Fibroblast of skin of left quadriceps (primary cell): ENCODE measurements at places on chromosomes 6 and 20.

GRCh38 chr6:131519670-131520436 is 53.2 kb upstream of the ARG1 start:
- no peak for DNase-seq

GRCh38 chr20:41142919-41143318 is 5.6 kb downstream of the PLCG1 start:
- no peak for DNase-seq

- DNase-seq: no peak
Measured at GRCh38 chr6:163248051-163248450, 166.5 kb upstream of the QKI start.

GRCh38 chr6:154123155-154123956 is 84.3 kb downstream of the OPRM1 start:
- DNase-seq: no peak

- DNase-seq: no peak
Measured at GRCh38 chr6:45951321-45952167, 64.1 kb downstream of the CLIC5 start.

DNA sequence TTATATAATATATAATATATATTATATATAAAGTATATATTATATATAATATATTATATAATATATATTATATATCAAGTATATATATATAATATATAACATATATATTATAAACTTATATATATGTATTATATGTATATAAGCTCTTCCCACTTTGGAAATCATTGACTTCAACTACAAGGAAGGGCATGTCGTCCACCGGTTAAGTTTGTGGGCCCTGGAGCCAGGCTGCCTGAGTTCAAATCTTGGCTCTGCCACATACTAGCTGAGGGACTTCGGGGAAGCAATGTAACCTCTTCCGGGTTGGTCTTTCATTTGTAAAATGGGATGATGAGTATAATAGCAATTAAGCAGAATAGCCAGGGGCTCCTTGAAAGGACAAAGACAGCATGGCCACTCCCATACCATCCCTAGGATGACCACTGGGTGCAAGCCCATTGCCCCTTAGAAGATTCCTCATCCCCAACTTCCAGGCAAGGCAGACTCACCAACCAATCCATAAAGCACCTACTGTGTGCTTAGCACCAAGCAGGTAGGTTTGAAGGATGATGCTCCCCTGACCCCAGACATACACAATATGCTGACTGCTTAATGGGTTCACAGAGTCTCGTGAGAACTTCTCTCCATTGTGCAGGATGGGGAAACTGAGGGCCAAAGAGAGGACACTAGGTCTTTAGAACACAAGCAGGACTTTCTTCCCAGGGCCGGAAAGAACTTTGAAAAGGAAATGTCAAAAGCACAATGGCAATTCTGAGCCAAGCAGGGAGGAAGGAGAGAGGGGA is 163.2 kb downstream of the MRPL14 start:
- DNase-seq: no peak

DNA sequence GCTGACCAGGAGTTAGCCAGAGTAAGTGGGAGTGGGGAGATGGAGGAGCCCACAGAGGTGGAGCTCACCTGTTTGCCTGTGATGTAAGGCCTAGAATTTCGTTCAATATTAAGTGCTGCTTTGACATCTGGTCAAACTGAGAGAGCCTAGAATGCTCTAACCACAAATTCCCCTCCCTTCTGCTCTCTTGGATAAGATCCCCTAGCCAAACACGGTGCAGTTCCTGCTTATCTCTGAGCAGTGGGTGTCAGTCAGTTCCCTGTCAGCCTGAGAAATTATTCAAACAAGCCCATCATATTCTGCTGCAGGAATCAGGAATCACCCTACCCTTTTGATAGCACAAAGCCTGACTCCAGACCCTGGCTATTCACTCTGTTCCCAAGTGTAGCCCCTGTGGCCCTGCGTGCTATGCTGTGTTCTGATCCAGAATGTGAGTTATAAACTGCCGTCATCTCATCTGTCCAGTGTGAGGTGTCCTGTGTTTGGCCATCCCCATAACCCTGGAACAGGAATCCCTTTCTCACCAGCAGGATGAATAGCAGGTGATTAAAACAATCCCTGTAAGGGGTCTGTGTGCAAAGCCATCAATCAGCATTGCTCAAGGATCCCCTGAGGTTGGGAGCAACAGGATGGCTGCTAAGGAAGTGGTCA is 31.8 kb upstream of the ZNF133 start:
- DNase-seq: no peak

DNA sequence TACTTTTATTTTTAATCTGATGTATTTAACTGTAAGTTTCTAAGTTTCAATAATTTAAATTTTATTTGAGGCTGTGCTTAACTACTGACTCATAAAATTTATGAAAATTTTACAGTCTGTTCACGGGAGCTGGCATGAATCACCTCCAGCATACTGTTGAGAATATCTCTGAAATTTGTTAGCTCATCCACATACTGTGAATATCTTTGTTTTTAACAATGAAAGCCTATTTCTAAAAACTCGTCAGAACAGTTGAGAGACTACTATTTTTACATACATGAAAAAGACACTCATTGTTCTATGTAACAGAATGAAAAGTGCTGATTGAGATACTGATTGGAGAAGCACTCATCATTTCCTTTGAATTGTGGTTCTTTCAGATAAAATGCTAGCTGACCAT is 749.3 kb downstream of the TENT5A start:
- DNase-seq: no peak

- DNase-seq: no peak
Measured at GRCh38 chr6:158552055-158552795, 7.7 kb upstream of the TMEM181 start.

GRCh38 chr20:50887576-50887975 is 43.7 kb downstream of the ADNP start:
- DNase-seq: no peak

DNA sequence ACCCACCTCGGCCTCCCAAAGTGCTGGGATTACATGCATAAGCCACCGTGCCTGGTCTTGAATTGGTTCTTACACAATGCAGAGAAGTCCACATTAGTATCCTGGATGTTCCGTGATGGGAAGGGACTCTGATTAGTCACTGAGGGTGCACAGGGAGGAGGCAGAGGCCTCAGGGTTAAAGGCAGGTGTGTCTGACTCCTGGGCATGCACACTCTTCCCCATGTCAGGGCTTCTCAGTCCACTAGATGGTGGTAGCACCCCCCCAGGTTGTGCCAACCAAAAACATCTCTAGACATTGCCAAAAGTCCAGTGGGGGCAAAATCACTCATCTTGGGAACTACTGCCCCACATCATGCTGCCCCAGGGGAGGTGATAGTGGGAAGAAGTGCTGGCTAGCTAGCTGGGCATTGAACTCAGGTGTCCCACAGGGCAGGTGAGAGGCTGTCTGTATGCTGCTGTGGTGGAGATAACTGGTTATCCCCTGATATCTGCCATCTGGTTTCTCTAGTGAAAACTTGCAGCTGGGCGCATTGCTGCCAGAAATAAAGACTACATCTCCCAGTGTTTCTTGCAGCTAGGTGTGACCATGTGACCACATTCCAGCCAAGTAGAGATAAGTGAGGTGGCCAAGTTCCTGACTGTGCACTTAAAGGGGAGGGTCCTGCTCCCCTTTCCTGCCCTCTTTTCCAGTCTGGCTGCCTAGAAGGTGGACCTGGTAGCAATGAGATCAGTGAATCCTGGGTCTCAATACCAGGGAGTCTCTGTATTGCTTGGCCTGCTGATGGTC is 8.4 kb upstream of the NSFL1C start:
- DNase-seq: no peak

- no peak for DNase-seq
Measured at GRCh38 chr20:23018941-23019340, 16.2 kb upstream of the SSTR4 start.

- DNase-seq: no peak
Measured at GRCh38 chr6:169388395-169389166, 134.9 kb upstream of the THBS2 start.

- DNase-seq: no peak
Measured at GRCh38 chr6:157769776-157770426, 53.1 kb upstream of the SNX9 start.

GRCh38 chr6:169427856-169428255 is 174.2 kb upstream of the THBS2 start:
- DNase-seq: peak; percentile 63

- peak; percentile 6 for DNase-seq
Measured at GRCh38 chr20:38680500-38681306, 43.6 kb upstream of the SLC32A1 start.
